Transverse colon (tissue), 4 donors: ENCODE measurements at places on chromosomes 4 and X. TPM values are rescaled to one million over a fixed set of nuclear protein-coding genes. Genes with fewer than 3 reads are reported as not detected.

P2RY4 gene
- 0.80 TPM for total RNA-seq

DNA sequence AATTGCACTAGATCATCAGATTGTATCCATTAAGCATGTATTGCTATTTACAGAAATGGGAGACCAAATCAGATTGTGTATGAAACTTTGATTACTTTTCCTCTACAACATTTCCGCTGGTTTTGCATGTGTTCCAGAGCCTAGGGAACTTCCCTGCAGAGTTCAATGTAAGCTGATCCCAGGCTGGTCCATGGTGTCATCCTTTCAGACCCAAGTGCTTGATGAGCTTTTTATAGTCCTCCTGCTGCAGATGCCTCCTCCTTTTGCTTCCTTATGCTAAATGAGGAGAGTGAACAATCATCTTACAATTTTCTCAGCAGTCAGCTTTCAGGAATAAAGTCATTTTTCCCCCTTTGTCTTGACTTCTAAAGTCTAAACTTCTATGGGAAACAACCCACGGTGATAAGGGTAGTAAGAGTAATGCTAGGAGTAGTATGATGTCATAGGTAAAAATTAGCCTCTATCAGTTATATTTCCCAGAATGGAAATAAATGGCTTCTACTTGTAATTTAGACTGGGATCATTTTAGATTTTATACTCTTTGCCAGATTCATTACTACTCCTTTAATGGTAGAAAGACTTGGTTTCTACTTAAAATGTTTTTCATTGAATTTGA, 55.1 kb upstream of the SLC4A4 start:
- no peak for DNase-seq

DNA sequence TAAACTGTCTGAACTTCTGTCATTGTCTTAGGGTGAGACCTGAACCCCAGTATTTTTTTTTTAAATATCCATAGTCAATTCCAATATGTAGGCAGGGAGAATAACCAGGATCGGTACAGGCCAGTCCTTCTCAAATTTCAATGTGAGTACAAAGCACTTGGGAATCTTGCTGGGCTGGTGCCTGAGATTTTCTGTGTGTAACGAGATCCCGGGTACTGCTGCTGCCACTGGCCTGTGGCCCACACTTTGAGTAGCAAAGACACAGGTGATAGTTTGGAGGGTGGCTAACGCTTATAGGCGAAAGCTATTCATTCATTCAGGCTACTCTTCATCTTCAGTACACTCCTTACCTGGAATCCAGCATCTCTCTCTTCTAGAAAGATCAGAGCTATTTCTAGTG, 923.6 kb upstream of the TENM3 start:
- DNase-seq, result no peak

DNA sequence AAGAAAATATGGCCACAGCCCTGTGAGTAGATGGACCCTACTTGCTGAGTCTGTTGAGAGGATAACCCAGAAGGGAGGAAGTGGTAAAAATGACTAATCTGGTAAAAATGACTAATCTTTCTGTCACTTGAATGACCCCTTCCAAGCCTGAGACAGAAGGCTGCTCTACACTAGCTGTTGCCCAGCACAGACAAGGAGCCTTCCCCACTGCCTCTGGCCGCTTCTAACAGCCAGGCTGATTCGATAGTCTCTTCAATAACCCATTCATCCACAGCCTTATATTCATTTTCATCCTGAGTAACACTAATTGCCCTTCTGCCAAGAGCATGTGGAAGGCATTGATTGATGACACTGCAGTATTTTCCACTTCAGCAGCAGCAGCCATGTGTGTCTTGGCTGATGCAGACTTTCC, 18.4 kb downstream of the MAGEB17 start:
- DNase-seq, result no peak
